T-helper 1 cell treated with Interleukin-12 subunit alpha and Interleukin-12 subunit beta and Interleukin-4 antibody, amounts not matched to agents 30 ng/mL and 1 ng/mL, for 36 hours (primary cell): ENCODE measurements at places on chromosomes 12 and 14. TPM values are rescaled to one million over a fixed set of nuclear protein-coding genes. Genes with fewer than 3 reads are reported as not detected.

MORN3 gene
- 2.4 and 2.7 TPM in 2 replicates for total RNA-seq

TUNAR gene
- not detected in 2 replicates for total RNA-seq

CNTN1 gene
- total RNA-seq = not detected in 2 replicates

MYF6 gene
- total RNA-seq = not detected in 2 replicates

C14orf132 gene
- 0.12 and 0.39 TPM in 2 replicates for total RNA-seq

ST8SIA1 gene
- total RNA-seq = 0.86 and 0.95 TPM in 2 replicates

CEBPE gene
- 0.34 TPM in 1 of 2 replicates, not detected in the other for total RNA-seq

ZNF385A gene
- 0.66 and 1.2 TPM in 2 replicates for total RNA-seq
